ENCODE measurements at places on chromosomes 3 and 15.
A peak's percentile ranks its signal among the peaks of the same experiment; 100 is the strongest.

DNA sequence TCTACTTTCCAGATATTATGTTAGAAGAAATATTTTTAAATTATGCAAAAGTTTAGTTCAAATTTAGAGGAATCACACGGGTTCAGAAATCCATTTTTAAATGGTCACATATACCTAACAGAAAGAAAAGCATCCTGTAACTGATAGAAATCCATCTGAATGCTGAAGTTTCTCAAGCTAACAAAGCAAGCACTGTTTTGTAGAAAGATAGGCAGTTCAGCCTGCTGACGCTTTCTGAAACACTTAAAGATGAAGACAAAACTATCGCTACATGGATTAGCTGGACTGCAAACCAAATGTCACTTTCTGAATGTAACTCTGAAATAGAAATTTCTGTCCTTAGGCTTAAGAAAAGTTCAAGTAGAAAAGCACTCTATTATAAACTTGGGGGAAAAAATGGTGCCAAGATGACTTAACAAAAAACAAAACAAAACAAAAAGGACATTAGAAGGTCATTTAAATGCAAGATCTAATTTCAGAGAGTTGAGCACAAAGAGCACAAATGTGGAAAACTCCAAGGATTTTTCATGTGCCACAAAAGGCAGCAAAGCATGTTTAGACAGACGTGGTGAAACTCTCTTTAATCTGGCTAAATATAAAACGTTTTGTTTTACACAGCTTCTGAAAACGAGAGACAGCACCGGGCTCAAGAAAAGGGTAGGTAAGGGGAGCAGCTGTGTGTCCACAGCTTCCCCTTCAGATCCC lies 1.2 kb downstream of the PLOD2 start:
- DNase-seq, result no peak

- no peak for DNase-seq
Measured at GRCh38 chr15:83971992-83972391, 263.6 kb upstream of the GOLGA6L4 start.

DNA sequence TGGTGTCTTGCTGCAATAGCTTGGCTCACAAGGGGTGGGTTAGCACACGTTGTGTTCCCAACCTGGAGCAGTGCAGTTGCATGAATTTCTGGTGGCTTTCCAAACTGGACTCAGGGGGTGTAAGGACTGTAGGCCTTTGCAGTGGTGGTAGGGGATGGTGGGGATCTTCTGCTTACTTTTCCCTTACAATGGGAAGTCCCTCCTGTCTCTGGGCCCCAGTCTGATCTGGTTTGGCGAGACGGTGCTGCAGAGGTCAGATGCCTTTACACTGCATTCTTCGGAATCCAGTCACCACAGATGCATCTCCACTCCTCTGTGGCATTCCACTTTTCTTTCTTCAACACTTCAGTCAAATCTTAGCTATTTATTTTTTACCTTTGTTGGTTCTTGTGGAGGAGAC lies 132.1 kb downstream of the DOCK3 start:
- no peak for DNase-seq

DNA sequence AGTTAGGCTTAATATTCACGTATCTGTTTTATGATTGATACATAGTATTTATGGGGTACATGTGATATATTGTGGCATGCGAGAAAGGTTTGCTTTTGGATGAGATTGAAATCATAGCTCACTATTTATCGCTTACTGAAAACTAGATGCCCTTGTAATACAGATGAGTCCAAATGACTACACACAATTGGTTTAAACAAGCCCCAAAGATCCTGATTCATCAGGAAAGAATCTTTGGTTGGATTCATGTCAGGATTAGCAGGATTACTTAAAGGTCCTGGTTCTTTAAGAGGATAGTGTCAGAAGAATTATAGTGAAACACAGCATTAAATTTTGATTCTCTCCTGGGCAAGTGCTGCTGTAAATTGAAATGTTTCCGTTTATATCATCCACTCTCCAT lies 18.6 kb upstream of the AADAC start:
- peak; percentile 70 for DNase-seq

DNA sequence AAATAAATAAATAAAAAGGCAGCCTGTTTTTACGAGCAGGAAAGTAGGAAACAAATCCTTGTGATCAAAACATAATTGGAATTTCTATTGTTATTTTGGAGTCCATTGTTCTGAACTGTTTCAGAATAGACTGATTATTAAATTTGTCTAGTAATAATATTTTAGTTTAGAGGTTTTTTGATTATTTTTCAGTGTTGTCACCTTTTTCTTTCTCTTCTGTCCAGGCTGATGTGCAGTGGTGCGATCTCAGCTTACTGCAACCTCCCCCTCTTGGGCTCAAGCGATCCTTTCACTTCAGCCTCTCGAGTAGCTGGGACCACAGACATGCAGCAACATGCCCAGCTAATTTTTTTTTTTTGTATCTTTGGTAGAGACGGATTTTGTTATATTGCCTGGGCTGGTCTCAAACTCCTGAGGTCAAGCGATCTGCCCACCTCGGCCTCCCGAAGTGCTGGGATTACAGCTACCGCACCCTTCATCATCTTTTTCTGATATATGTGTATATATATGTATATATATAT lies 38.0 kb downstream of the KAT2B start:
- DNase-seq, result no peak

GRCh38 chr3:47978386-47978785 lies 37.8 kb downstream of the MAP4 start:
- no peak for DNase-seq

DNA sequence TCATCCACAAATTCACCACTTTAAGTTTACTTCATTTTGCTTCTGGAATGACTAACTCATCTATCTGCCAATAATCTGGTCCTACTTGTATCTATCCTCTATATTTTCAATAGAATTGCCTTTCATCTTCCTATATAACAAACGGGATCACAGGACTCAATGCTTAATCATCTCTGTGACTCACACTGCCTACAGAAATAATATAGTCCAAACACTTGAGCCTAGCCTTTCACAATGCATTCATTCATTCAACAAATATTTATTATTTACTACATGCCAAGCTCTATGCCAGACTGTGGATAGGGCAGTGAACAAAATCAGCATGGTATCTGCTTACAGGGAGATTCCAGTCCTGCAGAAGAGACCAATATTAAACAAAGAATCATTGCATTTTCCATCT lies 16.6 kb upstream of the AGTR1 start:
- no peak for DNase-seq

GRCh38 chr3:126345641-126346460 lies 11.4 kb downstream of the KLF15 start:
- no peak for DNase-seq

- no peak for DNase-seq
Measured at GRCh38 chr3:14222900-14223594, 44.4 kb downstream of the LSM3 start.

DNA sequence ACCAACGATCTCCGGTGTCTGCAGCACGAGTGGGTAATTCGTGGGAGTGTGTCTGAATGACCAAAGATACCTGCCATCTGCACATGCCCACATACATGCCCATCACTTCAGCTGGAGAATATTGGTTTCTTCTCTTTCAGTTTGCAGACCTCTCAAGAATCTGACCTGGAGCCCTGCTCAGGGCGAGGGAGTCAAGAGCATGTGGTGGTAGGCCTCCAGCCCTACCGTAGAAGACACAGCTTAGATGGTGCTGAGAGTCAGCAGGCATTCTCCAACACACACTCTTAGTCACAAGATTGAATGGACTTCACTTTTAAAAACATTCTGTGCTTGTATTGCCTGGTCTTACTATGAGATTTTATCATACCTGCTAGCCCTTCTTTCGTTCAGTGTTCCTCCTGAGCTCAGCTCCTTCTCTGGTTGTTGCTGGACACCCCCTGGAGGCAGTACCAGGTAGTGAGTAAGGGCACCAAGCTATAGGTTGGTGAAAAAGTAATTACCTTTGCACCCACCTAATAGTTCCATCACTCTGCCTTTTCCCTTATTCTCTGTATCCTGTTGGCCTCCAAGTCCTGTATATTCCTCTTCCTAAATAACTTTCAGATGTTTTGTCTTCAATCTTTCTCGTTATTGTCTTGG lies 252.0 kb downstream of the CACNA2D3 start:
- no peak for DNase-seq

GRCh38 chr3:139317660-139318430 lies 26.0 kb upstream of the MRPS22 start:
- no peak for DNase-seq

Data from astrocyte of the spinal cord (primary cell).